ENCODE measurements at places on chromosomes 6 and 20. TPM values are rescaled to one million over a fixed set of nuclear protein-coding genes. Genes with fewer than 3 reads are reported as not detected.

DNA sequence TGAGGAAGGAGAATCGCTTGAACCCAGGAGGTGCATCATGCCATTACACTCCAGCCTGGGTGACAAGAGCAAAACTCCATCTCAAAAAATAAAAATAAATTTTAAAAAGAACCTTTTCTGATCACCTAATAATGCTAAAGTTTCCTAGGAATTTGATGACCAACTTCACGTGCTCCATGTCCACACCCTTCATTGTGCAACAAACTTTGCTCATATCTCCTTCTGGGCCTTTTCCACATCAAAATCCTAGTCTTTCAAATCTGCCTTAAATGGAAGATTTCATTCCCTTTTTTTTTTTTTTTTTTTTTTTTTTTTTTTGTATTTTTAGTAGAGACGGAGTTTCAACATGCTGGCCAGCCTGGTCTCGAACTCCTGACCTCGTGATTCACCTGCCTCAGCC lies 112.5 kb upstream of the LOC128125822 start:
- no peak for DNase-seq

TRAPPC3L gene
- 0.17 TPM for polyA plus RNA-seq

MYLK2 gene
- 0.10 TPM for polyA plus RNA-seq

RNF39 gene
- not detected for polyA plus RNA-seq

DNA sequence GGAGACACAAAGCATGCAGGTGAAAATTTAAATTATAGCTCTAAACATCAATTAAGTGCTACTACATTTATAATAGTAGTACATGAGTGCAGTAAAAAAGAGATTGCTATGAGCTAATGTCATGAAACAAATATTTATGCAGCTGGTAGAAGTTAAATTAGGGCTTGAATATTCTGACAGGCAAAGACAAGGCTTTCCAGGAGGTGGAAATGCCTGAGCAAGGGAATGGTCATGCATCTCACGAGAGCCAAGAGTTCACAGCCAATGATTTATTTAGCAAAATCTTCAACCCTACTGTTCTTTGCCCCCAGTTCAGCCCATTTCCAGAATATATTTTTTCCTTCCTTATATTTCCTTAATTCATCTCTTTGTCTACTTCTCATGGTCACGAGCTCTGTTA lies 128.9 kb downstream of the HIVEP2 start:
- DNase-seq = no peak

HCRTR2 gene
- polyA plus RNA-seq = not detected

- DNase-seq = no peak
Measured at GRCh38 chr6:92759178-92759577, 660.2 kb downstream of the EPHA7 start.

DNA sequence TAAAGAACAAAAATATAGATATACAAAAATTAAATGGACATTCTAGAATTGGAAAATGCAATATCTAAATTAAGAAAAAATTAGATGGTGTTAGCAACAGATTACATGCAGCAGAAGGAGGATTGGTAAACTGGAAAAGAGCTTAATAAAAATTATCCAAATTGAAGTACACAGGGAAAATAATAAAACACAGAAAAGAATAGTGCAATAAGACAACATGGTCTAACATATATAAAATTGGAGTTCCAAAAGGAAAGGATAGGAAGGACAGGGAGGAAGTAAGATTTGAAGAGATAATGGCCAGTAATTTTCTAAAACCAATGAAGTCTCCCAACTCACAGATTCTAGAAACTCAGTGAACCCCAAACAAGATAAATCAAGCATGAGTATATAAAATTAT lies 194.5 kb downstream of the TBX18 start:
- no peak for DNase-seq

All from BJ (cell line).